ENCODE measurements at places on chromosomes 2 and 18.

DNA sequence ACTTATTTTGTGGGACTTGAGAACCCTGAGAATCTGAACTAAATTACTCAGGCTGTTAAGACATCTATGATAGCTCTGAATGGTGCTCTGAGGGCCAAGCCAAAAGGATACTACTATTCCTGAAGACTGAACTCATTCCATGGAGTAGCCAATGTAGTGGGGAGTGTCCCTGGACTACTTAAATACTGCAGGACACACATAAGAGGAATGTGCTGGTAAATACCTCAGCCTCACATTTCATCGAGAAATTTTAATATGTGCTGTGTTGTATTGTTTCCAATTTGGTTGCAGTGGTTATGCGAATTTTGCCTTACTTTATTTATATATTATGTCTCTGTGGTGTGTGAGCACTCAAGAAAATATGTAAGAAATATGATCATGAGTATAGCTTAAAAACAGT, 264.4 kb upstream of the FIGN start:
- H3K27me3 ChIP-seq: no peaks in the 10 kb centered on the region
- H3K4me3 ChIP-seq: no peak overlapping the region
- H3K27ac ChIP-seq: no peak overlapping the region
- H3K4me1 ChIP-seq: no peaks in the 10 kb centered on the region

GRCh38 chr2:239118675-239119211, 270.9 kb downstream of the TWIST2 start:
- H3K27ac ChIP-seq: no peak overlapping the region
- H3K4me3 ChIP-seq: no peak overlapping the region
- H3K4me1 ChIP-seq: peaks cover 42% of the 10 kb centered on the region
- peaks cover 29% of the 10 kb centered on the region for H3K36me3 ChIP-seq
- no peak for DNase-seq
- H3K27me3 ChIP-seq: no peaks in the 10 kb centered on the region

GRCh38 chr2:72109904-72110303, 37.8 kb downstream of the CYP26B1 start:
- no peaks in the 10 kb centered on the region for H3K36me3 ChIP-seq
- H3K27ac ChIP-seq: no peak overlapping the region
- H3K4me1 ChIP-seq: peaks cover 9% of the 10 kb centered on the region
- no peak for DNase-seq
- H3K4me3 ChIP-seq: no peak overlapping the region
- H3K27me3 ChIP-seq: peaks cover 5% of the 10 kb centered on the region

GRCh38 chr2:147364597-147364996, 480.2 kb upstream of the ACVR2A start:
- H3K4me3 ChIP-seq: no peak overlapping the region
- DNase-seq: no peak
- H3K27me3 ChIP-seq: no peaks in the 10 kb centered on the region
- H3K4me1 ChIP-seq: no peaks in the 10 kb centered on the region
- H3K36me3 ChIP-seq: no peaks in the 10 kb centered on the region
- H3K27ac ChIP-seq: no peak overlapping the region

- H3K27ac ChIP-seq: no peak overlapping the region
- DNase-seq: peak; percentile 57
- H3K36me3 ChIP-seq: no peaks in the 10 kb centered on the region
- peaks cover 4% of the 10 kb centered on the region for H3K4me1 ChIP-seq
These were observed 678 bp downstream of the PIAS2 start for GRCh38 chr18:46916551-46917107.

DNA sequence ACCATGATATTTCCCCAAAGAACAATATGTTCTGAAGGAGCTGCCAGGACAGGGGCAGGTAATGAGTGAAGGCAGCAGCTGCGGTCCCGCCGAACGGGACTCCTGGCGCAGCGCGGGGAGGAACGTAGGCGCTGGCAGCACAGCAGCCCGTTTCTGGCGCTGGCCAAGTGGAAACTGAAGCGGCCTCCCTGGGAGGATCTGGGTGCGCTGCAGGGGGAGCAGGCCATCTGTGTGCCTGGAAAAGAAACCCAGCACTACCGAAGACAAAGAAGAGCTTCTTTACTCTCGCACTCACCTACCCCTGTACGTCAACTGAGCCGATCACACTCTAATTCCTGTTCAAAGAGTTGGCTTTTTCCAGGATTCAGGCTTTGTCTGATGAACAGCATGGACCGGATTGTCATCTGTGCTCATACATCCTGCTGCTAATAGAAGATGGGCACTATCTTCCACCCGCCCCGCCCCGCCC, 11.8 kb downstream of the G6PC2 start:
- H3K27me3 ChIP-seq: peaks cover 12% of the 10 kb centered on the region
- no peaks in the 10 kb centered on the region for H3K36me3 ChIP-seq
- peak; percentile 16 for DNase-seq
- H3K4me1 ChIP-seq: peaks cover 2% of the 10 kb centered on the region
- peak overlapping the region; percentile 73 for H3K4me3 ChIP-seq

All from mesenchymal stem cell (in vitro differentiated cells and primary cell).